ENCODE measurements at places on chromosomes 4 and X. TPM values are rescaled to one million over a fixed set of nuclear protein-coding genes. Genes with fewer than 3 reads are reported as not detected.

GRCh38 chrX:133546441-133546840, 131.2 kb upstream of the GPC4 start:
- no peak for DNase-seq

DNA sequence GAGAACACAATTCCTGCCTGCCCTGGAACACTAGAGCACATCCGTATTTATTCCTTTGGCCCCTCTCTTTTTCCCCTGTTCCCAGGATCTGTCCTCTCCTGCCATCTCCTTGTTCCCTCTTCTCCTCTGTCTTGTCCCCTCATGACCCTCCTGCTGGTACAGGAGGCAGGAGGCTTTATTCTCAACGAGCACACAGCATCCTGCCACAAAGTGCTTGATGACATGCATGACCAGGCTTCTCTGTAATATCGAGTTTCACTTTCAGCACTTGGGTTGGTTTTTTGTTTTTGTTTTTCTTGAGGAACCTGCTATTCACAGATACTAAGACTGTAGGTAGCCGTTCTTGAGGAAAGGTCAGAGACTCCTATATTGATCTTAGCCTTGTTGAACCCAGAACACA, 35.3 kb downstream of the NALF2 start:
- DNase-seq = no peak

DNA sequence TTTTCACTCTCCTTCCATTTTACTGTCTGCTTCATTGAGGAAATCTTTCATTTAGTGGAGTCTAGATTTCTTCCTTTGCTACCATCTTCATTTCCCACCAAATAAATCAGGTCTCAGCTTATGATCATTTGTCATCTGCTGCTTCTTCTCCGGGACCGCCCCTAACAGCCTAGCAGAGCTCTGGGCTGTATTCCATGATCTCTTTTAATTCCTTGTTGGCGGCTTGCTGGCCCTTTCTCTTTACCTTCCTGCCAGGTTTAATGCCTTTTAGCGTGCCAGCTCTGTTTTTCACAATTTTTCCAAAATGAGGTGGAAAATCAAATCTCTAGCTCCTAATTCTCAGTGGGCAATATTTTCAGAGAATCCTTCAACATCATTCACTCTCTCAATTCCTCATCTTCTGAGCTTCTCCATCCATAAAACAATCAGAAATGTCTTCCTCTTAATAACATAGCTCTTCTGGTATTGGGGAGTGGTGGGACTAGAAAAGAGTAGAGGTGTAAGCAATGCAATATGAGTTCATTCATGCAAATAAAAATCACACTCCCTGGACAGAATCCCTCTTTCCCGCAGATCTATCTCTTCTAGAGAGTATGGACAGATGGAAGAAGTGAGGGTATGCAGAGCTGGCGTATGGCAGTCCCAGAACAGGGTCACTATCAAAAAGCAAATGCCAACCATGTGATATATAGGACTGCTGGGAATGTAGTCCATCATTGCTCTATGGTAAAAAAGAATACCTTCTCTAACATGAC, 491.3 kb downstream of the KCNIP4 start:
- no peak for DNase-seq

PLK4 gene
- total RNA-seq = 2.3 TPM

TIGD4 gene
- 2.5 TPM for total RNA-seq

- DNase-seq = no peak
These were observed 198.0 kb downstream of the ARHGAP24 start for GRCh38 chr4:85672959-85673358.

TENM3 gene
- 0.76 TPM for total RNA-seq

EXOC1L gene
- not detected for total RNA-seq

DNA sequence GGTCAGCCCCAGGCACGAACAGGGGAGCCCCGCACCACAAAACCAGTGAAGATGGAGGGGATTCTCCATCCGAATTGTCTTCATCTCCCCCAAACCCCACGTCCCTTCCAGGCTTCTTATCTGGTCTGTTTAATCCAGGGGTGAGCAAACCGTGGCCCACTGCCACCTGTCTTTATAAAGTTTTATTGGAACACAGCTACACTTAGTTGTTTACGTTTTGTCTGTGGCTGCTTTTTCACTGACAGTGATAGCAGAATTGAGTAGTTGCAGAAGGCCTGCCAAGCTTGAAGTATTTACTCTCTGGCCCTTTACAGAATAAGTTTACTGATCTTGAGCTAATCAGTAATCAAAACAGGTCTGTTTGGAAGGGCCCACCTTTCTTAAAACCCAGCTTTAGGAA, 324.0 kb downstream of the ARHGAP10 start:
- DNase-seq = no peak

MXD4 gene
- 79.7 TPM for total RNA-seq

DNA sequence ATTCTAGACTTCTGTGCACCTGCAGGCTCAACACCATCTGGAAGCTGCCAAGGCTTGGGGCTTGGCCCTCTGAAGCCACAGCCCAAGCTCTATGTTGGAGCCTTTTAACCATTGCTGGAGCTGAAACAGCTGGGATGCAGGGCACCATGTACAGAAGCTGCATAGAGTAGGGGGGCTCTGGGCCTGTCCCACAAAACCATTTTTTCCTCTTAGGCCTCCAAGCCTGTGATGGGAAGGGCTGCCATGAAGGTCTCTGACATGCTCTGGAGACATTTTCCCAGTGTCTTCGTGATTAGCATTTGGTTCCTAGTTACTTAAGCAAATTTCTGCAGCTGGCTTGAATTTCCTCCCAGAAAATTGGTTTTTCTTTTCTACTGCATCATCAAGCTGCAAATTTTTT, 999.3 kb upstream of the GRIA3 start:
- DNase-seq = no peak

- no peak for DNase-seq
These were observed 104.4 kb downstream of the ARSF start for GRCh38 chrX:3145716-3146115.

CCNQ gene
- 22.6 TPM for total RNA-seq

LONRF3 gene
- total RNA-seq = 46.7 TPM

GRCh38 chr4:89299153-89299791, 8.3 kb downstream of the GPRIN3 start:
- DNase-seq = no peak

- no peak for DNase-seq
These were observed 21.6 kb upstream of the PDCL2 start for GRCh38 chr4:55613621-55614020.

DNA sequence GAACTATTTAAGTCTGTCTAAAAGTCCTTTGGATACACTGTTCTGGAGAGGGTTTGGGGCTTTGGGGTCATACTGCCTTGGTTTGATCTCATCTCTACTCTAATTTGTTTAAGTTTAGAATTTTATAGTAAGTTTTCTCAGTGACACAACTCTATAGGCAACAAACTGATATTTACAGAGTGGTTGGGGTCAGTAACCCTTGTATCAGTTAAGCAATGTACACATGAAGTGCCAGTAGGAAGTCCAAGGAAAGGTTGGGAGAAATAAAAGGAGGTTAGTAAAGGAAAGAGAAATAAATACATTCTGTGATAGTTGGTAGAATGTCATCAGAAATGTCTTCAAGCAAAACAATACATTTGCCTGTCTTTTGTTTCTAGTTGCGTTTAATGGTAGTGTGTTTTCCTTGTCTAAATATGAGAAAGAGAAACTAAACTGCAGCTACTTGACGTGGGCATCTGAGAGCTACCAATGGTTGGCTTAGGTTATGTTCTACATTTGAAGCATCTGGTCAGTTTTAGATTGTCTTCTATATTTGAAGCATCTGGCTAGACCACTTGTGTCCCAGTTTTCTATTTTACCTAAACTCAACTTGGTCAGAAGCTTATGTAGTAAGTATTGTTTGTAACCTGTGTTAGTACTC, 6.9 kb downstream of the ATP7A start:
- no peak for DNase-seq

DNA sequence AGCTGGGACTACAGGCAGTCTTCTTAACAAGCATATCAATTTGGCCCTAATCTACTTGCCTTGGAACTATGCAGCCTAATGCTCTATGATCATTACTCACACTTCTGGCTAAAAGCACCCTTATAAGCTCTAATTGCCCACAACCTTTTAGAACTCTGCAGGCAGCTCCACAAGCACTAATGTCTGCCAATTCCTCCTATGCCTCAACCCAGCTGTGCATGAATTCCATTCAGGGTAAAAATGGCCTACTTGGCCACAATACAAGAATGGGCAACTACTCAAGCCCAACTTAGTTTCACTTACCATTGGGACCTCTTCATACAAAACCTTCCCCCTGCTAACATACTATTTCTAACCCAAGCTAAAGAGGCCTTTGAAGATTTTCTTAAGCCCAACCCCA, 51.7 kb downstream of the ZNF718 start:
- no peak for DNase-seq

MAGED4 gene
- 2.1 TPM for total RNA-seq

DNA sequence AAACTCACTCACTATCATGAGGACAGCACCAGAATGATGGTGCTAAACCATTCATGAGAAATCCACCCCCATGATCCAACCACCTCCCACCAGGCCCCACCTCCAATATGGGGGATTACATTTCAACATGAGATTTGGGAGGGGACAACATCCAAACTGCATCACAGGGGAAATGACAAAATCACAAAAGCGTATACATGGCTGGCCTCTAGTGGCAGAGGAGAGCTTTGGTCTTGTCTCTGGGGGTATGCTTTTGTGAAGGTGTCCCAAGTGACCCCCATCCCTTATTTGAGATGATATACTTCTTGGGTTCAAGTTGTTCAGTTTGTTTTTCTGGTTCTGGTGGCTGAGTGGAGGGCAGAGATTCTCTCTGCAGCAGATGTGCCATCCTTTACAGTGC, 8.5 kb upstream of the SETD7 start:
- DNase-seq = no peak

DNA sequence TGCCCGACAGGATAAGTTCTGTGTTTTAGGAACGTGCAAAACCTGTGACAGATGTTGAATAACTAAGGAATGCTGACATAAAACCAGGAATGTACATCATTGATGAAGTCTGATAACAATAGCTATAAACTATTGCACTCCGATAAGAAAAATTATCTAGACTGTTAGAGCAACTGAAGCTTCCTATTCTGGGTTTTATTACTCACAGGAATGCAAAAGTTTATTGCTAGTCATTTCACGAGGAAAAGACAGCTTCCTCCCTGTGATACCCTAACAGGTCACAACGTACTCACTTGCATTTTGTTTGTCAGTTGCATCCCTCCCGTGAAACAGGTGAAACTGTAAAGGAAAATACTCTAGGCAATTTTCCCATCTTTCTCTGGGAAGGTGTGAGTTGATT, 65.9 kb downstream of the CLDN22 start:
- DNase-seq = no peak

DNA sequence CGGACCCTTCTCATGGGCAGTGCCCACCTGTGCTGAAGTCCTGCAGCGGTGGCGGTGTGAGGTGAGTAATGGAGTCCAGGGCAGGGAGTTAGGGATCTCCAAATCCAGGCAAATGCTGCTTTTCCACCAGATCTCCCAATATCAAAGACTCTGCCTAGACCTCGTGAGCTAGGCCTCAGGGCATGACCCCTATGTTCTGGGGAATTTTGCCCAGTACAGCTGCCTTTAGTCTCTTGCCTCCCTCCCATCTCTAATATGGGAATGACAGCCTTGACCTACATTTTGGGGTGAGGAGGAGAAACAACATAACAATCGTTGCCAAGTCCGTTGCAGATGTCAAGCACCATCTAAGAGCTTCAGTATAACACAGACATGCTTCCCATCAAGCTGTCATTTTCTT, 7.3 kb downstream of the PAK3 start:
- no peak for DNase-seq
